Stimulated activated CD8-positive, alpha-beta memory T cell treated with anti-CD3 and anti-CD28 coated beads, Interleukin-2, amount 100 ng/mL, for 1 hour (primary cell): ENCODE measurements at places on chromosomes 3 and 15.

DNA sequence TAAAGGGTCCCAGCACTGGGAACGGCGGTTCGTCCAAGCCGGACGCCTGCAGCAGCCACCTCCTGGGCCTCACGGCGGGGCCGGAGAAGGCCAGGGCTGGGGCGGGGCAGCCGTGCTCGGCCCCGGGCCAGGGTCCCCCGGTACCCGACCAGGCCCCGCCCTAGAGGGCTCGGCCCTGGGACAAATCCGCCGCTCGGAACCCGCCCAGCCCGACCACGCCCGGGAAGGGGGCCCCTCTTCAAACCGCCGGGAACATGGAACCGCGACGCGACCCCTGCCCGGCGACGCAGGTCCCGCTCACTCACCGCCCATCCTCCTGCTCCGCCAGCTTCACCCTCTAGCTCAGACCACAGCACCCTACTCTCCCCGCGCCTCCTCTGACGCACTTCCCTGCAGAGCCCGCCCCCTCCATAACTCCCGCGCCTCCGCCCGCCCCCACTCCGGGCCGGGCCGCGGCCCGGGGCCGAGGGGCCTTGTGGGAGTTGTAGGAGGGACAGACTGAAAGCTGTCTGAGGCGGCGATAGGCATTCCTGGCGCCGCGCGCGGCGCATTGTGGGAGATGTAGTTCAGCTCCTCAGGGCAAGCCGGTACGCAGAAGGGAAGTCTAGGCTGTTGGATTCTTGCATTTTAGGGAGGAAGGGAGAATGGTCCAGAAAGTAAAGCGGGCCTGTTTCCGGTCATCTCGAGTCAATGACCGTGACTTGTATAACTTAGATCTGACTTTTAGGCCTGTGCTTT, at the start of gene CLDND1:
CLDND1 (minus strand) TSS at position 359 of the 738 bp plus-strand sequence. CDS start 1,478 bp downstream, outside the sequence.
- peak; percentile 90 for DNase-seq

- no peak for DNase-seq
These were observed 884 bp upstream of the GLYCTK start for GRCh38 chr3:52286777-52287110.

DNA sequence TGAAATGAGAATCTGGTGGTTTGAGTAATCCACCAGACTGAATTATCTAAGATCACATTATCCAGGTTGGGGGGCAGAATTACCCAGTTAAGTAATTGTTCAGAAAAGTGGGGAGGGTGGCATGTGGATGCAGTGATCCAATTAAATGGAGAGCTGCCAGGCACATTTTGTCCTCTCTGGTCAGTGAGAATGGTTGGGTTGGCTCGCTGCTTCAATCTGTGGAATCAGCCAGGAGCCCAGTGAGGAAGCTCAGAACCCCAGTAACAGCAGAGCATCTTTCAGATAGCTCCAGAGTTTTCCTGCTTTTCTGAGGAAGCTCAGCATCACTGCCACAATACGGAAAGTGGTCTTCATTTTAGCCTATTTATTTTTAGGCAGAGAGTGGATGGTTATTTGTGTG, 6.4 kb upstream of the EXOG start:
- no peak for DNase-seq

GRCh38 chr15:61697796-61698195, 362.5 kb downstream of the VPS13C start:
- DNase-seq, result no peak

GRCh38 chr15:66389859-66390381, 3.2 kb downstream of the MAP2K1 start:
- no peak for DNase-seq

DNA sequence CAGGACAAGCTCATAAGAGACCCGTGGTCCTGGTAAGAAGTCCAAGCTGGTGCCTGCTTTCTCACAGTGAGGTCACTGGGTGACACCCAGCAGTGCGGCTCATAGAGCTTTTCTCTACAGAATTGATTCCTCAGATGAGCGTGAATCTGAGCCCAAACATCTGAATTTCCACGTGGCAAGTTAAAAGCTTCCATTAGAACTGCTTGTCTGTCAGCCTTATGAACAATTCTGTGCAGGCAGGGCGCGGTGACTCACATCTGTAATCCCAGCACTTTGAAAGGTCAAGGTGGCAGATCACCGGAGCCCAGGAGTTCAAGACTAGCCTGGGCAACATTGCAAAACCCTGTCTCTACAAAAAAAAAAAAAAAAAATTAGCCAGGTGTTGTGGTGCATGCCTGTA, 113.1 kb upstream of the ABHD17C start:
- DNase-seq, result no peak

- DNase-seq, result no peak
These were observed 52.5 kb downstream of the TP63 start for GRCh38 chr3:189683546-189684255.

GRCh38 chr3:170128977-170129431, 52.5 kb downstream of the PHC3 start:
- no peak for DNase-seq

DNA sequence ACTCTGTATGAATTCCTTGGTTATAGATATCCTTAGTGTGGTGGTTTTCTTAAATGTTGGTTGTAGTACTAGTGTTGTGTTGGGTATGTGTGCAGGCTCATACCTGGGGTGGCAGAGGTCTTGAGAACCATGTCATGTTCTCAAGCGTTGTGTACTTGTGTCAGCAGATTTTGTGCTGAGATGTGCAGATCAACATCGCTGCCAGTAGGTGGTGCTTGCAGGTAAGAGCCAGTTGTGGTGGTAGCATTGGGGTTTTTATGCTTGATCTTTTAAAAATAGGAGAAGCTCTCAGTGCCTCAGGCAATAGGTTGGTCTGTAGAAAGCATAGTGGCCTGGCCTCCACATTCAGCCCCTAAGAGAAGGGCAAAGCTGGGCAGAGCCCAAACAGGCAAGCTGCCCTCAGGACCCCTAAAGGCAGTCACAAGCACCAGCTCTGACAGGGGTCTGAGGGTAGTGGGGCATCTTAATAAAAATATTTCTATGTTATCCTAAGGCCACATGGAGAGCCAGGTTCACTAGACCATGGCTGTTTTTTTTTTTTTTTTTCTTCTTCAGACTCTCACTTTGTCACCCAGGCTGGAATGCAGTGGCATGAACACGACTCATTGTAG, 164.0 kb downstream of the IL20RB start:
- no peak for DNase-seq

DNA sequence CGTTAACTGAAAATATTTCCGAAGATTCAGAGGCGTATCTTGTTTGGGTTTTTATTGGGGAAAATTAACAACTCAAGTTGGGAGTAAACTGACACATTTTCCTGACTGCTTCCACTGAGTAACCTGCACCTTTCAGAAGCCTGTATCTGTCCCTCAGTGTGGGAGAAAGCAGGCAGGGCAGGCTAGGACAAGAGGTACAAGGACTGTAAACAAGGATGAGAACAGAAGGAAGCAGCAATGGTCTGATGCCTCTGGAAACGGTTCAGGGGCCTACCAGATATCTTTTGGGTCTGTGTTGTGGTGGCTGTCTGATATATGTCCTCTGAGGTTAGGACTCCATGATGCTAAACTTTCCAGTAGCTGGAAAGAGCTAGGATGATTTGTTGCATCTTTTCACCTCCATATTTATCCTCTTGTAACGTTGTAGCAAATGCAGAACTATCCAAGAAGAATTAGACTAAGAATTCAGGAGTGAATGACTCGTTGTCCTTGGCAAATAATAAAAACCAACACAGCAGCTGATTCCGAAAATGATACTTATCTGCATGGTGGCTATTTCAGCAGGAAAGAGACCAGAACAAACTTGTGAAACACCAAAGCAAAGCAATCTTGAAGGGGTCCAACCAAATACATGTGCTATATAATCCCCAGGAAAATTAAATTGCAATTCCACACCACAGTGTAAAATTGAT, 195.9 kb upstream of the ICE2 start:
- no peak for DNase-seq

GRCh38 chr3:24963762-24964625, 464.1 kb upstream of the RARB start:
- DNase-seq, result no peak

DNA sequence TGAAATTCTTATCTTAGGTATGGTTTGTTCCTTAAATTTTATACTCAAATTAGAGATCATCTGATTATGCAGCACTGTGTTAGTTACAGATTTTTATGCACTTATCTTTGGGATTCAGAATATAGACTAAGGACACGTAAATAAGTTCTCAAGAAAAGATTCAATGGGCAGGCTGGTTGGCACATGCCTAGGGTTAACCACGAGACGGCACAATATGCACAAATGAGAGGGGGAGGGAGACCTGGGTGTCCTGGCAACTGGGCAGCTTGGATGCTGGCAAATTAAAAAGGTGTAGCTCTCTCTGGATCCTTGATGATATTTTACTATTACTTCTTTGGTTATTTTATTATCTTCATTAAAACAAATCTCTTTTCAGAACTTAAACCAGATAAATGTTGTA, 672 bp downstream of the AADAC start:
- no peak for DNase-seq

GRCh38 chr3:133881492-133881891, 14.2 kb downstream of the RAB6B start:
- DNase-seq, result no peak

DNA sequence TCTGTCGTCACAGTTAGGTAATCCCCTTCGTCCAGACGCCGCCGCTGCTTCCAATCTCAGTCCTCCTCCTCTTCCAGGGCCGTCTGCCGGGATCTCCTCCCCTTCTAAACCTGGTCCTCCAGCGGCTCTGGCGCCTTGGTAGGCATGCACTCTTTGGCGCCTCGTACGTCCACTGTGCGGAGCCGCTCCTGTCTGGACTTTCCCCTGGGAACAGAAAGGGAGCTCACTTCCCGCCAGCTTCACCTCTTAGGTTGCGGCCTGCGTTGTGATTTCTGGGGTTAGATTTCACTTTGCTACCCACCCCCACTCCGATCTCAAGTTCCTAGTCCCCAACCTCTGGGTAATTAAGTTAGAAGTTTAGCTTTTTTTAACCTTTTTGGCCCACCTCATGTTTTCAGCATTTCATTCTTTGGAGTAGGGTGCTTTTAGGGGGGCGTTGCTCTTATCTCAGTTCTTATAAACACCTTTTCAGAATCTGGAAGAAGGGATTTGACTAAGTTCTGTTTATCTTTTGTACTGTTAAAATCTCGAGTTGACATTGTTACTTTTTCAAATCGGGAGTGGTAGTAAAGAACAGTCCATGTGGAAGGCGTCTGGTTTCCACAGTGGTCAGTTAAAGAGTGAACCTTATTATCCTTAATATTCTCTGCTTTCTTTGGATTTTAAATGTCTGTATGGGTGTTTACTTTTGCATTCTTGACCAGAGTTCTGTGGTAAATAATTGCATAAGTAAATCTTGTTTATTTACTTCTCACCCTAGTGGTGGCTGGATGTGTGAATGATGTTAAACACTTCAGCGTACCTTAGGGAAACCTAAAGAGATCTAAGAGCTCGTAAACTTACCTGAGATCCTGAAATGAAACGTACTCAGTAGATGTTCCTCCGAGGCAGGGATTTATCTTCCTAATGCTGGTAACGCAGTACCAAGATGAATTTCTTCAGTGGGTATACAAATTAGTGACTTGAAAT, 611 bp downstream of the CTDSPL2 start:
- peak; percentile 3 for DNase-seq

GRCh38 chr15:61989667-61990066, 70.6 kb downstream of the VPS13C start:
- DNase-seq, result no peak

DNA sequence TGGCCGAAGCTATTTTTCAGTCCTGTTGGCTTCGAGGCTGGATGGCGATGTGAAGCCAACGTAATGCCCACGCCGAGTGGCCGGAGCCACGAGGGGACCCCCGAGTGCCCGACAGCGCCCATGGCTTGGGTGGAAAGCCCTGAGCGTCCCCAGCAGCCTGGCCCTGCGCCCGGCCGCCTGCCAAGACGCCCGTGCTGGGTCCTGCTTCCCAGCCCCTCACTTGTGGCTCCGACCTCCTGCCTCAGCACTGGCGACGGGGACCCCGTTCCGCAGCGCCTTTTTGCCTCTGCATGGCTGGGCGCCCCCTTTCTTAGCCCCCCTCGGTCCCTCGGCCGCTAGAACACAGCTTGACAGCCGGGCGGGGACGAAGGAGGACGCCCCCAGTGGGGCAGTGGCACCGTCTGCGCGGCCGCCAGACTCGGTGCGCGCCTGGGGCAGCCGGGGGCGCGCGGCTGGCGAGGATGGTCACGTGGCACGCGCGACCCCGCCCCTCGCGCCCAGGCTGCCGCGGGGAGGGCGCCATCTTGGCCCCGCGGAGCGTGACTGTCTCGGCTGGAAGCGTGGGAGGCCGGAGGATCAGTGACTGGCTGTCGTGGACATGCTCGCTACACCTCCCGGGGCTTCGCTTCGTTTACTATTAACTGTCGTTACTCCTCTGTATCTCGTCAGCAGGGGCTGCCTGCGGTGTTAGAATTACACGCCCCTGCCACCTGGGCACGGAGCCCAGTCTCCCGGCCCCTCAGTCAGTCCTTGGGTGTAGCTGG, 626 bp upstream of the GPR176 start:
- DNase-seq, result peak; percentile 50

DNA sequence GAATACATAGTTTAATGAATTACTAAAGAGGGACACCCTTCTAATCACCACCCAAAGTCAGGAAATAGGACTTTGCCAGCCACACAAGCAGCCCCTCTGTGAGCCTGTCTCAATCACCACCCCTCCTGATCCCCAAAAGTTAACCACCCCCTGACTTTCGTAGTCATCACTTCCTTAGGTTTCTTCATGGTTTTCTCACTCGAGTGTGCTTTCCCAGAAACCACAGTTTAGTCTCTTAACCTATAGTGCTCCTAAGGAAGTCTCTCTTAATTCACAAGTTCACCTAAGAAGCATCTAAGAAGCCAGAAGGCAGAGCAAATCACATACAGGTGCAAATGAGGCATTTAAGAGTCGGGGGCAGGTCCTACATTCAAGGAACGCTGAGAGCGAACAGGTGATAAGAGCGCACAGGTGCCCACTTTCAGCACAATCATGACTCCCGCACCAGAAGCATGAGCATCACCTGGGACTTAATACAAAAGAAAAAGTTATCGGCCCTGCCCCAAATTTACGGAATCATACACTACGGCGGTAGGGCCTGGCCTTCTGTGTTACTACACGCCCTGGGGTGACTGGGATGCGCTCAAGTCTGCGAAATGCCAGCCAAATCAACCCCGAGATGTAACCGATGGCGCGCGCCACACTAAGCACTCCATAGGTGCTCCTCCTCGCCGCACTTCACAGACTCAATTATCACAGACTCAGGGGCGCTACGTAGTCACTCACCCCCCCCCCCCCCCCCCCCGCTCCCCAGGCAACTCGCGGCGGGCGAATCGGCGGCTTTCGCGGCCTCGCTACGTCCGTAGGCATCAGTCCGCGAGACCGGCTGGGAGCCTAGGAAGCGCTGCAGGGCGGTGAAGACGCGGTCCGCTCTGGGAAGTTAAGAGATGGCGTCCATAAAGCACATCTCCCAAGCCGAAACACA, 815 bp downstream of the ULK4 start:
- peak; percentile 31 for DNase-seq

- no peak for DNase-seq
These were observed 11.8 kb downstream of the NPTN start for GRCh38 chr15:73621286-73621826.

- no peak for DNase-seq
These were observed 901.5 kb upstream of the SEMA6D start for GRCh38 chr15:46815765-46816164.

DNA sequence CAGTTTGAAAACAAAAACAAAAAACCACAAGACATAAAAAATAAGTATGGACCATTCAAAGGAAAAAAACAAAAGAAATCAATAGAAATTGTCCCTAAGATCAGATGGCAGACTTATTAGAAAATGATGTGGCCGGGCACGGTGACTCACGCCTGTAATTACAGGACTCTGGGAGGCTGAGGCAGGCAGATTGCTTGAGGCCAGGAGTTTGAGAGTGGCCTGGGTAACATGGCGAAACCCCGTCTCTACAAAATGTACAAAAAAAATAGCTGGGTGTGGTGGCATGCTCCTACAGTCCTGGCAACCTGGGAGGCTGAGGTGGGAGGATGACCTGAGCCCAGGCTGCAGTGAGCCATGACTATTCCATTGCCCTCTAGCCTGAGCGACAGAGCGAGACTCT, 16.6 kb downstream of the SPCS1 start:
- no peak for DNase-seq
